Activated CD4-positive, alpha-beta T cell treated with anti-CD3 and anti-CD28 coated beads, Interleukin-2, amount 50 U/mL, for 4 hours (primary cell): ENCODE measurements at places on chromosomes 5 and 9.

GRCh38 chr9:89311346-89312221 lies 589 bp downstream of the CKS2 start:
- no peak for DNase-seq

DNA sequence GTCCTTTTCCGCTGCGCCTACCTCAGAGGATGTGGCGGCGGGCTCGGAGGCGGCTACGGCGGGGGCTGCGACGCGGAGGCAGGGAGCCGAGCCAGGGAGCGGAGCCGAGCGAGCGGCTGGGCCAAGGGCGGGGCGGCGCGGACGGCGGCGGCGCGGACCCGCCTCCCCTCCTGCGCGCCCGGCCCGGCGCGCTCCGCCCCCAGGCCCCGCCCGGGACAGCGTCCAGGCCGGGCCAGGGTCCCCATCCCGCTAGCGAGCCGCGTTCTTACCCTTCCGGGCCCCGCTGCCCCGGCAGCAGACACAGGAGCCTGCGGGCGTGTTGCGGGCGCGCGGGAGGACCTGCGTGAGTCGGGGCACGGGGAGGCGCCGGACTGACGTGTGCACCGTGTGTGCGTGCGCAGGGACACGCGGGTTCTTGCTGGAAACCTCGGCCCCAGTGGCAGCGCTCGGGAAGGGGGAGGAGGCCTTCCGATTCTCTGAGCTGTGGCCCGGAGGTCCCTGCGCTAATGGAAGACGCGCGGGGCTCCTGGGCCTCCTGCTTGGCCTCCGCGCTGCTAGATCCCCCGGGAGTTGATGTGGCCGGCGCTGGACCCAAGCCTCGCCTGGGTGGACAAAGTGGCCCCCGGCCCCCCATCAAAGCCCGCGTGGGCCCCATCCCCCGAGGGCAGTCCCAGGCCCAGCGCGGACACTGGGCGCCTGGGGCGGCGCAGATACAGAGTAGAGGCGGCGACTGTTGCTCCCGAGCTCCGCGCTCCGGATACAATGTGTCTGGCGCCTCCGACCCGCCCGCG lies at the start of gene VDAC1:
TSS of gene VDAC1 (minus strand) at position 350 of the 791 bp plus-strand sequence. CDS start 11,963 bp downstream, outside the sequence.
- DNase-seq = peak; percentile 77

GRCh38 chr9:114985959-114986501 lies 55.6 kb upstream of the TNFSF8 start:
- no peak for DNase-seq

GRCh38 chr5:157718519-157718918 lies 12.7 kb upstream of the THG1L start:
- no peak for DNase-seq

- no peak for DNase-seq
Observed at GRCh38 chr5:132408456-132408855, 38.9 kb downstream of the SLC22A5 start.

GRCh38 chr5:145243016-145243415 lies 592.1 kb downstream of the PRELID2 start:
- no peak for DNase-seq

- DNase-seq = no peak
Observed at GRCh38 chr9:121836366-121836885, 185.0 kb downstream of the DAB2IP start.

- DNase-seq = no peak
Observed at GRCh38 chr5:149002053-149002452, 60.8 kb downstream of the SH3TC2 start.

DNA sequence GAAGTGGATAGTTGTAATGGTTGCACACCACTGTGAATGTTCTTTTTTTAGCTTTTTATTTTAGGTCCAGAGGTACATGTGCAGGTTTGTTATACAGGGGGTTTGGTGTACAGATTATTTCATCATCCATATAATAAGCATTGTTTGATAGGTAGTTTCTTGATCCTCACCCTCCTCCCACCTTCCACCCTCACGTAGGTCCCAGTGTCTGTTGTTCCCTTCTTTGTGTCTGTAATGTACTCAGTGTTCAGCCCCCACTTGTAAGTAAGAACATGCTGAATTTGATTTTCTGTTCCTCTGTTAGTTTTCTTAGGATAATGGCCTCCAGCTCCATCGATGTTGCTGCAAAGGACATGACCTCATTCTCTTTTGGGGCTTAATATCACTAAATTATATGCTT lies 99.7 kb downstream of the HTR4 start:
- DNase-seq = no peak

- DNase-seq = no peak
Observed at GRCh38 chr9:109619310-109619709, 121.2 kb upstream of the PTPN3 start.
